ENCODE measurements at places on chromosomes 3 and 15. TPM values are rescaled to one million over a fixed set of nuclear protein-coding genes. Genes with fewer than 3 reads are reported as not detected.

Gene SHF
- total RNA-seq: 1.4 TPM

Gene ADAMTS17
- total RNA-seq: 0.09 TPM

Gene PPP4R2
- 43.1 TPM for total RNA-seq

GRCh38 chr3:58792921-58793451, 126.4 kb upstream of the FAM3D start:
- H3K4me3 ChIP-seq: no peak overlapping the region
- H3K36me3 ChIP-seq: peaks cover 3% of the 10 kb centered on the region
- no peaks in the 10 kb centered on the region for H3K27me3 ChIP-seq
- no peaks in the 10 kb centered on the region for H3K4me1 ChIP-seq
- DNase-seq: no peak

GRCh38 chr15:91284758-91285466, 184.9 kb downstream of the SV2B start:
- H3K4me3 ChIP-seq: no peak overlapping the region
- H3K36me3 ChIP-seq: no peaks in the 10 kb centered on the region
- H3K27me3 ChIP-seq: peaks cover 8% of the 10 kb centered on the region
- H3K4me1 ChIP-seq: peaks cover 4% of the 10 kb centered on the region
- H3K27ac ChIP-seq: no peak overlapping the region

- peaks cover 12% of the 10 kb centered on the region for H3K27me3 ChIP-seq
- no peak for DNase-seq
- H3K36me3 ChIP-seq: no peaks in the 10 kb centered on the region
- no peak overlapping the region for H3K27ac ChIP-seq
- H3K4me3 ChIP-seq: no peak overlapping the region
Observed at GRCh38 chr3:25457671-25458419, 29.8 kb downstream of the RARB start.

- H3K27me3 ChIP-seq: no peaks in the 10 kb centered on the region
- no peaks in the 10 kb centered on the region for H3K4me1 ChIP-seq
- no peak for DNase-seq
- H3K27ac ChIP-seq: no peak overlapping the region
- no peak overlapping the region for H3K4me3 ChIP-seq
Observed at GRCh38 chr3:160665231-160665630, 11.7 kb upstream of the ARL14 start.

- H3K27me3 ChIP-seq: no peaks in the 10 kb centered on the region
- no peak for DNase-seq
- H3K27ac ChIP-seq: no peak overlapping the region
- H3K4me1 ChIP-seq: peaks cover 33% of the 10 kb centered on the region
Observed at GRCh38 chr3:49928481-49929017, 1.1 kb downstream of the MON1A start.

Measured in K562 (cell line).